Right renal cortex interstitium (tissue), 3 donors: ENCODE measurements at places on chromosomes 5 and 9. TPM values are rescaled to one million over a fixed set of nuclear protein-coding genes. Genes with fewer than 3 reads are reported as not detected.

NME5 gene
- 24.9 TPM for polyA plus RNA-seq

SPATA31D3 gene
- not detected for polyA plus RNA-seq

SPINK5 gene
- 0.61 TPM for polyA plus RNA-seq

INSL4 gene
- polyA plus RNA-seq: not detected

HARS2 gene
- 45.4 TPM for polyA plus RNA-seq

CDH6 gene
- polyA plus RNA-seq: 63.4 TPM

AQP7 gene
- polyA plus RNA-seq: 17.0 TPM

SPINK1 gene
- 36.1 TPM for polyA plus RNA-seq

NIM1K gene
- polyA plus RNA-seq: 0.44 TPM

FOXD4L3 gene
- polyA plus RNA-seq: not detected

IFNA13 gene
- not detected for polyA plus RNA-seq

THBS4 gene
- polyA plus RNA-seq: 10.7 TPM

- no peak for DNase-seq
Measured at GRCh38 chr5:73454379-73455036, 5.9 kb upstream of the FOXD1 start.

DNA sequence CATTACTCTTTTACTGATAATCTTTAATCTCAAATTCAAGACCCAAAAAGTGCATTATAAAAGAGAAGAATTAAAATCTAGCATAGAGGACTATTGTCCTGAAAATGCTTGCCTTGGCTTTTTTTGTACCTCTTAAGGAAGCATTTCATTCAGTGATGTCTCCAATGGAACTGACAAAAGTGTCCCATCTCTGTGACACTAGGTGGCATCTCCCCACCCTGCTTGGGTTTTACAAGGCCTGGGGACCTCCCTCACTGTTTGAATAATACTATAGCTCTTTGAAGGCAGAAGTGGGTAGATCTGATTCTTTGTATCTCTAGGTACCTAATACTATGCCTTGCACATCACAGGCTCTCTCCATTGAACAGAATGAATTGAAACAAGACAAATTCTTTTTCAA, 180.6 kb downstream of the EPB41L4A start:
- DNase-seq: no peak

GRCh38 chr9:110457245-110457644, 119.6 kb upstream of the TXNDC8 start:
- DNase-seq: no peak

- no peak for DNase-seq
Measured at GRCh38 chr5:75890546-75890945, 173.3 kb upstream of the POC5 start.

GRCh38 chr5:68054638-68055037, 160.9 kb upstream of the PIK3R1 start:
- DNase-seq: no peak

DNA sequence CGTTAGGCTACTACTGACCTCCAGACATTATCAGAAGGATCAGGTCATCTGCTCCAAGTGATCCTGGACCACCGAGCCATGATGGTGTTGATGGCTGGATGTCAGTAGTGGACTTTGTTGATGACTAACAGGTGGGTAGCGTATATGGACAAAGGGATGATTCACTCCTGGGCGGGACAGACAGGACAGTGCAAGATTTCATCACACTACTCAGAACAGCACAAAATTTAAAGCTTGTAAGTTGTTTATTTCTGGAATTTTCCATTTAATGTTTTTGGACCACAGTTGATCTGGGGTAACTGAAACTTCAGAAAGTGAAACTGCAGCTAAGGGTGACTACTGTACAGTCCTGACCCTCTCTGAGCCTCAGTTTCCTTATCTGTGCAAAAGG, 12.7 kb downstream of the PDGFRB start:
- no peak for DNase-seq

DNA sequence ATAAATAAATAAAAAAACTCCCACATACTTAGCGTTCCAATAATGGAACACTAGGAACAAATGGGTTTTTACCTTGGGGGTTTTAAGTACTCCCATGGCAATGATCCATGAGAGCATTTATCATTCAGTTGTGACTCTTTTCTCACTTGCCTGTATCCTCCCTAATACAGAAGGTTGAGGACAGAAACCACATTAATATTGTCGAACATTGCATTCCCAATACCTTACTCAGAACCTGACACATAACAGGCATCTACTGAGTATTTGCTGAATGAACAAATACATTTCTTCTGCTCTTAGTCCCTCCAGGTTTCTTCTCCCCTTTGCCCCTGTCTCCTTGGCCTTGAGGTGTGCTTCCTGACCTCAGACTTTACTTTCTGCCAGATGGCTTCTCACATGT, 175.9 kb downstream of the CEMIP2 start:
- DNase-seq: no peak

DNA sequence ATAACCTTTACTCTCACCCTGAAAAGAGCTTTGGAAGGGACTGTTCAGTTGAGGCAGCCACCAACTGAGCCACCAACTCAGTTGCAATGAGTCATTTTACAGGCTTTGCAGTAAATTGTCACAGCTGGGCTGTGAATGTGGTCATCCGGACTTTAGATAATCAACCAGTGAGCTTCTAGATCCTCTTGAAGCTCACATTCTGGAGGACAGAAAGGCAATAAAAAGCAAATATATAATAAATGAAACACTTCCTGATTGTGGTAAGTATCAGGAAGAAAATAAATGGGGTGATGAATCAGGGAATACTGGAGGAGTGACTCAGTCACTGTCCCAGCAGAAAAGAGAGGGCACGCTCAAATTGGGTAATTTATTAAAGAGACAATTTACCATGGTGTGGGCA, 13.2 kb upstream of the C5orf58 start:
- no peak for DNase-seq

GRCh38 chr5:151683986-151684588, 2.6 kb downstream of the SPARC start:
- DNase-seq: no peak

DNA sequence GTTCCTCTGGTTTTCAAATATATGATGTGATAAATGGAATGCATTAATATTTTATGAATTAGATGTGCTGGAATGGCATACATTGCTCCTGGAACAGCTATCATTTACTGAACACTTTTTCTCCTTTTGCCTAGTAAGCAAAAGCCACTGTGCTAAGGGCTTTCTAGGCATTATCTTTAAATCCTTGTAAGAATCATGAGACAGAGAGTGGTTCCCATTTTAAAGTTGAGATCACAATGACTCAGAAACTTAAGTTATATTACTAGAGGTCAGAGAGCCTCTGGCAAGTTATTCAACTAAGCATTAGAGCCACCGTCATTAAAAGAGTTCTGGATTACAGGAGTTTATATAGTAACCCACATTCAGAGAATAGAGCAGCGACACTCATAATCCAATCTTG, 26.7 kb upstream of the FSD1L start:
- no peak for DNase-seq

- DNase-seq: no peak
Measured at GRCh38 chr9:122186777-122187470, 27.2 kb downstream of the MORN5 start.

DNA sequence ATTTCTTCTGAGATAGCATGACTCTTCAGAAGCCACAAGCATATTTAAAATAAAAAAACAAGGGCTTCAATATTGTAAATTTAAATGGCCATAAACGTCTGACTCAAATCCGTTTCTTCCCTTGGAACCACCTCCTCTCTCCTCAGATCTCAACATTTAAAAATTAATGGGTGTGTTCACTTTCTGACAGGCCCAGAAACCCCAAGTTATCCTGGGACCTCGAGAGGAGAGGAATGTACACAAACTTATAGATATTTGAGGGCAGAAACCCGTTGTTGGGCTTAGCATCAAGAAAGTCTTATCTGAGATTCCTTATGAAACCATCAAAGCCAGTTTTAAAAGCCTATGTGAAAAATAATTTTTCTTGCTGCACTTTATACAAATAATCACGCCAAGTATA, 29.2 kb downstream of the MLLT3 start:
- DNase-seq: no peak

GRCh38 chr5:107523029-107523680, 147.6 kb downstream of the EFNA5 start:
- no peak for DNase-seq

DNA sequence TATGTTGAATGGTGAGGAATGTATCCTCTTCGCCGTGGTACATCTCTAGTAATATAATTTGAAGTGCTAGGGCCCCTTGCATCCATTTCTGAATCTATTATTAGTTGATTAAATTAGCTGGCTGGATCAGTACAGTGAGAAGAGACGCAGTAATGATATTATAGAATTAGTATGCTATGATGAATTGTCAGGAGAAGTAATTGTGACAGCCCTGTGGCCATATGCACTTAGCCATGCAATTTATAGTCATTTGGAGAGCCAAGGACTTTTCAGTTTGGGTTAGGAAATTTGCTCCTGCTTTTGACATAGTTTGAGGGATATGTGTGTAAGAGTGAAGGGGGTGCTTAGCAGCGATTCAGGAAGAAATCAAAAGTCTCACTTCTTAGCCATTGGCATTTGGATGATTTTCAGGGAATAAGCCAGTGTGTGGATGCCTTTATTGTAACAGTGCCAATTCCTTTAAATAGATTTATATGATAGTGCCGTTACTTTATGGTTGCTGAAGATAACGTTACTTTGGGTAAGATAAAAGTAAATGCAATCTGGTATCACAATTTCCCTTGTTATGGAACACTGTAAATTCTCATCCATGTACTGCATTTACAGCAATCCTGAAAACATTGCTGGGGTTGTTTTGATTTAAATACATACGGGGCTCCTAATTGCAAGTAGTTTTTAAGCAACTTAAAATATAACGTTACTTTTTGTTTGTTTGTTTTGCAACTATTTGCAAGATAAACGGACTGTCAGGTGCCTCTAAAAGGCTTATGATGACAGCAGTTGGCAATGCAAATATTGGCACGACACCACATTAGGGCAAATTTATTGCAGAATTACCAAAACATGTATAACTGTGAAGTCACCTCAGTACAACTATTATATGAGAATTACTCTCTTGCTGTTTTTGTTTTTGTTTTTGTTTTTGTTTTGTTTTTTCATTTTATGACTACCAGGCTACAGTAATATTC, 875.4 kb upstream of the WWC1 start:
- DNase-seq: no peak

GRCh38 chr5:157710882-157711281, 20.3 kb upstream of the THG1L start:
- DNase-seq: no peak

GRCh38 chr5:133930813-133931090, 37.7 kb downstream of the C5orf15 start:
- DNase-seq: no peak

DNA sequence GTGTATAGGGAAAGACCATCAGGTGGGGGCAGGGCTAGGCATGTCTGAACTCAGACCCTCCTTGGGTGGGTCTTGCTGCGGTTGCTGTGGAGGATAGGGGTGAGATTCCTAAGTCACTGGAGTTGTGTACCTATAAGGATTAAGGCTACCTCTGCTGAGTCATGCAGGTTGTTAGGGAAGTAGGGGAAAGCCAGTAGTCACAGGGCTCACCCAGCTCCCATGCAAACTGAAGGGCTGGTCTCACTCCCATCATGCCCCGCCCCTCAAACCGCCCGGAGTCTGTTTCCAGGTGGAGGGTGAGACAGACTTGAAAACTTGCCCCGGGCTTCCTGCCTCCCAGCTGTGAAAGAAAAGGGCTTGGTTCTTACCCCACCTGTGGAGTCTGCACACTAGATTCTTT, 161.8 kb downstream of the CAVIN4 start:
- no peak for DNase-seq

- no peak for DNase-seq
Measured at GRCh38 chr5:58064801-58065200, 395.1 kb downstream of the PLK2 start.

- no peak for DNase-seq
Measured at GRCh38 chr5:117590944-117591343, 1016.3 kb upstream of the SEMA6A start.

GRCh38 chr9:101705135-101705661, 33.2 kb downstream of the GRIN3A start:
- no peak for DNase-seq

- no peak for DNase-seq
Measured at GRCh38 chr5:117207088-117207668, 632.6 kb upstream of the SEMA6A start.

GRCh38 chr9:93166699-93167098, 17.2 kb upstream of the WNK2 start:
- no peak for DNase-seq

DNA sequence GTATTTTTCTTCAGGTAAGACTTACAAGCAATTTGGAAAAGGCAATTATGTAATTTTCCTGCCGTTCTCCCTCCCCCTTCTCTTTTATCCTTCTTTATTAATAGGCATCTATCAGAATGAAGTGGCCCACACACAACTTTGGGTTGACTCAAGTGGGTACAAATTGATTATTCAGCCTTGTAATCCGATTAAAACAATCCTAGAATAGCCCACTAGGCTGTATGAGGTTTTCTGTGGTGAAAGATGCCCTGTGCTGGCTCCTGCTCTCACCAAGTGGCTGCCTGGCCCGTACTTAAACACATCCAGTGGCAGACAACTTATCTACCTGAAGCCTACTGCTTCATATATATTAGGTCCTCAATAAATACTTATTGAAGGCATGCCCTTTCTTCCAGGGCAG, 177.3 kb upstream of the C9orf72 start:
- DNase-seq: no peak

- no peak for DNase-seq
Measured at GRCh38 chr9:107489687-107490605, at the start of gene KLF4. Gene KLF4, minus strand, starts transcription at chr9:107489769. Its CDS starts 597 bp downstream, at chr9:107489172.

- DNase-seq: no peak
Measured at GRCh38 chr9:76691517-76692313, 72.5 kb upstream of the PCA3 start.

DNA sequence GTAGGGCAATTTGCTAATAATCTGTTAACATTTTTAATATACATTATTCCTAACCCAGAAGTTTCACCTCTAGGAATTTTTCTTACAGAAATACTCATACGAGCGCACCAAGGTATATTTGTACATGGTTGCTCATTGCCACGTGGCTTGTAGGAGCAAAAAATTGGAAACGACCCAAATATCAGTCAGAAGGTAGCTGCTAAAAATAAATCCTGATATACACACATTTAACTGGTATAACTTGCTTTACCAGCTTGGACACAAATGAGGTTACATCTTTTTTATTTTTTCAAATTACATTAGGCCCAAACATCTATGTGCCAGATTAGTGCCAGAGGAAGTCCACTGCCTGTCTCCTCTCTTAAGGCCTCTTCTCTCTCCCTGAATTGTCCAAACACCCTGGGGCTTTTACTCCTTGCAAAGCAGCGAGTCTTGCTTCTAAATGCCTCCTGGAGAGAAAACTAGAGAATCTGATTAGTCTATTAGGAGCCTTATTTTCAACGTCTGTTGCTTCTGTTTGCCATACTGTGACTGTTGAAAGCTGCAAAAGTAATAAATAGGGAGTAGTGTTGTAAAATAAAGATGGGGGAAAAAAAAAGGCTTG, 92.0 kb upstream of the SSBP2 start:
- DNase-seq: no peak

DNA sequence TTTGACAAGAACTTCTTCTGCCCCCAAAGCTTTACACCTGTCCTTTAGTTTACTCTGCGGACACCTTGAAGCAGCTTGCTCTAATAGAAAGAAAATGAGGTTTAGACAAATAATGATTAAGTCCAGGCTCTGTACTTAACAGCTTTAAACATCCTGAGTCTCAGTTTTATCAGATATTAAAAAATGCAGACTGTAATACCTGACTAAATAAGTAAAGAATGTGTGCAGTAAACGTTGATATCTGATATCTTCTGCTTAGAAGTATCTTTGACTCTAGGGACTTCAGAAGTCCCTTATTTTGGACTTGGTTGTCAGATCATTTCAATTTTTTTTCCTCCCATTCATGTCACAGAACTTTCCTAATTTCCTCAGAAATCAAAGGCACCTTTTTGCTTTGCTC, 1060.4 kb downstream of the CDH12 start:
- no peak for DNase-seq
